ENCODE measurements at places on chromosomes 7 and 10.

DNA sequence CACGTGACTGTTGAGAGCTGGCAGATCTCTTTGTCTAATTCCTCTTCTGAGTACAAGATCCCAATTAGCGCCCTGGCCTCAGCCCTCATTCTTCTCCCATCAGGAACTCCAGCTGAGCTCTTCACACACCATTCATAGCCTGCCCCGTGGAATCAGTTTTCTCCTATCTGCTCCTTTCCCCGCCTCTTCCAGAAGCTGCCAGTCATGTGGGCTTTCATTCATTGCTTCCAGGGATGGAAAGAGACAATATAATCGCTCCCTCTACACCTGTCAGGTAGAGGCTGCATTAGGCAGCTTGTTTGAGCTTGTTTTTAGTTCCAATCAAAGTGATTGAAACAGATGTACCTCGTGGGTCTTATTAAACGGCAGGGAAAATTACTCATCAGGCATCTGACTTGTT lies 515.8 kb downstream of the TYW1 start:
- DNase-seq, result no peak

- no peak for DNase-seq
These were observed 16.3 kb downstream of the YAE1 start for GRCh38 chr7:39582536-39582935.

DNA sequence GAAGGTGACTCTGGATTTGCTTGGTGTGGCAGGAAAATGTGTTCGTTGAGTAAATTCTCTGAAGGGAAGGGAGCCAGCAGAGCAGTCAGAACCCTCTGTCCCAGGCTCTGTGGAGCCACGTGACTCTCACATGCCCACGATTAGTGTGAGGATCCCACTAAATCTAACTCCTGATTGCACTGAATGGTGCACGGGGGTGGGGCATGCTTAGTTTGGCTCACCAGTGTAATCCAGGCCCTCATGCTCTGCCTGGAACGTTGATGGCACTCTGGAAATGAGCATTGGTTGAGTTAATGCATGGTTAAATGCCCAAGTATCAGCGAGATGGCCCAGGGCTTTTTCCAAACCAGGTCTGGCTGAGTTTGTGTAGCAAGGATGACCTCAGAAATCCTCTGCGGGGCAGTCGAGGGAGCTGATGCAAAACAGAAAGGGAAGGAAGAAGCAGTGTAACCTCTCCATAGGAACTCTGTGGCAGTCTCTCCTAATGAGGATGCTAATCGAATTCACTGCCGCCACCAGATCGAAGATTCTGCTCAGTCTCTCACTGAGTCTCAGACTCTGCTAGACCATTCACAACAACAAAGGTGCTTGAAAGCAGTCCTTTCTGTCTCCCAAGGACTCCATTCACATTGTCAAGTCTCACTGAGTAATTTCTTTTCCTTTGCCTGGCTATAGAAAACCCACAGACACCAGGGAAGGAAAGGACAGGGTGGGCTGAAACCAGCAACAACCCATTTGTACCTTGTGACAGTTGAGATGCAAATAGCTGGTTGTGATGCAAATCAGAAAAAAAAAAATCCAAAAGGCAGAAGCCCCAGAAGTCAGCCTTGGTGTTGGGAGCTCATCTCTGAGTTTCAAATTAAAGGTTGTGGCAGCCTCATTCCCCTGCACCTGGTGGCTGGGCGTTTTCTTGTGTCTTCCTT lies 98.1 kb downstream of the C10orf105 start:
- DNase-seq, result peak; percentile 58

DNA sequence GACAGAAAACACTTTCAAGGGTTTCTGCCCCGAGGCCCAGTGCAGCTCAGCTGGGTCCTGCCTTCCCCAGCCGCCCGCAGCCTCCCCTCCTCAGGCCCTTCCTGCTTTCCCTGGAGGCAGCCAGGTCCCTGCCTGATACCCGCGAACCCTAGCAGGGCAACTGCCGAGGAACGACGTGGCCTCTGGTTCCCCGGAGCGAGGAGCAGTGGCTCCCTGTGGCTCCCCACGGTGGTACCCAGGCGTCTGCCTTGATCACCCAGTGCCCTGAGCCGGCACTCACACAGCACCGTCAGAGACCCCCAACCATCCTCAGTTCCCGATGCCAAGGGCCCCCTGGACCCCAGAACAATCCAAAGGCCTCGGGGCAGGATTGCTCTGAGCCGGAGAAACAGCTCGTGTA lies 58.3 kb downstream of the CFAP46 start:
- DNase-seq, result no peak

- DNase-seq, result no peak
These were observed 57.4 kb upstream of the FERD3L start for GRCh38 chr7:19202599-19202998.

DNA sequence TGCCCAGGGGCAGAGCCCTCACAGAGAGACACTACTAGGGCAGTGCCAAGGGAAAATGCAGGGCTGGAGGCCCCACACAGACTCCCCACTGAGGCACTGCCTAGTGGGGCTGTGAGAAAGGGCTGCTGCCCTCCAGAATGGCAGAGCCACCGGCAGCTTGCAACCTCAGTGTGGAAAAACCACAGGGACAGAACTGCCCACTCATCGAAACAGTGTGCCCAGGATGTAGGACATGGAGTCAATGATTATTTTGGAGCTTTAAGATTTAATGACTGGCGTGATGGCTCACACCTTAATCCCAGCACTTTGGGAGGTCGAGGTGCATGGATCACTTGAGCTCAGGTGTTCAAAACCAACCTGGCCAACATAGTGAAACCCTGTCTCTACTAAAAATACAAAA lies 27.5 kb upstream of the MSS51 start:
- DNase-seq, result no peak

GRCh38 chr7:131364767-131365344 lies 37.2 kb downstream of the MKLN1 start:
- no peak for DNase-seq

DNA sequence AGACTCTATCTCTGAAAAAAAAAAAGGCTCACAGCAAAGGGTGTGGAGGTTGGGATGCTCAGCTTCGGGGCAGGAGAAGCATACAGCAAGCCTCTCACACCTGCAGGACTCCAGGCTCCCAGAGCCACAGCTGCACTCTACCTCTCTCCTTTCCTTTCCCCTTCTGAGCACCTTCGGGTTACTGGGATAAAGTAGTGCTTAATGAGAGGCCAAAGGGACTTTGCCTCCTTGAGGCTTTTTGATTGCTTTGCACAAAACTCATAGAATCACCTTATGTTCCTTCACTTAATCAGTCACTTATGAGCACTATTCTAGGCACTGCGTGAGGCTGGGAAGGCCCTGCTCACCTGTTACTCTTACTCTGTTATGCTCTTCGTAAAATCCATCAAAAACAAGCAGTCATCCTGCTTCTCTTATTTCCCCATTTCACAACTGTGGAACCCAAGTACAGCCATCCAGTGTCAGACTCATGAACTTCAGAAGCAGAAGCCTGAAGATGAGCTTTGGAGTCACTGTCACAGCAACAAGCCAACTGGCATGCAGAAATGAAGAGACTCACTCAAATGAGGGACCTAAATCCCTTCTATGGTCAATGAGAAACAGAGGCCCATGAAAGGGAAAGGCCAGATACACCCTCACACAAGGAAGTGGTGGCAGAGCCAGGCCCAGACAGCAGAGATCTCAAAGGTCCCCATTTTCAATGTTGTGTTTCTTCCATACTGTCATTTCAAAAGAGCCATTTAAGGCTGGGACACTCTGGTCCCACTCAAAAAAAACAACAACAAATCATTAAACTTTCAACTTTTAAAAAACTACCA lies 205.4 kb downstream of the KCNMA1 start:
- no peak for DNase-seq

DNA sequence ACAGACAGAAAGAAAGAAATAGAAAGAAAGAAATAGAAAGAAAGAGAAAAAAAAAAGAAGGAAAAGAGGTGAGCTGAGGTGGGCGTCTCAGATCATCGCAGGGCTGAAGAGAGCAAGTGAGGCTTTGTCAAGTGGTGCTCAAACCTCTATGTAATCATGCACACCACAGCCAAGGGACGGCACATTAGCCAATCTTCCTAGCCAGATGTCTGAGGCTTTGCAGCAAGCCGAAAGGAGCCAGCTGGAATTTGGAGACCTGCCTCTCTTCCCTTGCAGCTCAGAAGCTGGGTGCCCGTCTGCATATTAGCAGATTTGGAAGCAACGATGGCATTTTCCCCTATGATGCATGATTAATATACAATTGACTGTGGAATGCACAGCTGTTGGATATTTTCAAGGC lies 52.5 kb downstream of the ADRA2A start:
- no peak for DNase-seq

- DNase-seq, result peak; percentile 37
These were observed 13.3 kb upstream of the SYPL1 start for GRCh38 chr7:106125417-106125816.

GRCh38 chr7:139456511-139456910 lies 27.0 kb downstream of the KLRG2 start:
- no peak for DNase-seq

DNA sequence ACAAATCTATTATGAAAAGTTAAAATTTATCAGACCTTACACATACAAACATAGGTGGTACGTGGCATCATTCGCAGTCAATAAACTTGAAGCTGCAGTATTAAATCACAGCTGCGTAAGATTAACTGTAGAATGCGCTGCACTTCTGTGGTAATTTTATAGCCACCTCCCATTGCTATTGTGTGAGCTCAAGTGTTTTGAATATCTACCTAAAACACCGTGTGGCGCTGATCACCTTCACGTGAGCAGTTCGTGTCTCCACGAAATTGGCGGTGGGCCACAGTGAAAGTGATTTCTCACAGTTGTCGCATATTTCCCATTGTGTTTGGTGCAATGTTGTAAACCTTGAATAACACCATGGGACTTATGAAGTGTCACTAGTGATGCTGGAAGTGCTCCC lies 102.8 kb downstream of the PLPP4 start:
- DNase-seq, result no peak

- DNase-seq, result no peak
These were observed 15.1 kb upstream of the CUBN start for GRCh38 chr10:17144757-17145156.

DNA sequence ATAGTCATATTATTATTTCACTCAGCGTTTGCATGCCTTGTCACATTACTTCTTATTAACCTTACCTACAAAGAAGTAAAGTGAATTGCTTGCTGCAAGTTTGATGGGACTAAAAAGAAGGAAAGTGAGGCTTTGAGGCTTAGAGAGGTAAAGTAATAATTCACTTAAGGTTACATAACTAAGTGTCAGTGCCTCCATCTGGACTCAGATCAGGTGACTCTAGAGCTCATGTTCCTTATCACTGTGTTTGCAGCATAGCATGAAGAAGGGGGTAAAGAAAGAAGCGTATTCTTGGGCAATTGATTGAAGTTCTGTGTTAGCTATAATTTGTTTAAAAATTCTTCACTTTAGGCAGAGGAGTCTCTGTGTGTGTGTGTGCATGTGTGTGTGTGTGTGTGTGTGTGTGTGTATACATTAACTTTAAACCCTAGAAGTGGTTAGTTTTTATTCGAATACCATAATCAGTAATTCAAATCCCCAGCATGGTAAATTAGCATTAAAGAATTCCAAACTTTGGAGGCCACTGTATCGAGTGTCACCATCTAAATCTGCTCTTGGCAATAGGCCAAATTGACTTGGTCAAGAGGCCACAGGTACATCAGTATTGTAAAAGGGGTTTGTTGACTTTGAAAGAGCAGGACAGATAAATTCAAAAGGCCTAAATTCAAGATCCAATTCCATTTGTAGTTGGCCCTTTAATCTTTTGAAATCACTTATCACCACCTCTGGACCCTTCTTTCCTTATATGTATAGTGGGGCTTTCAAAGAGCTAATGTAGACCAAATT lies 2.2 kb upstream of the PON3 start:
- no peak for DNase-seq

GRCh38 chr10:110900983-110901382 lies 18.0 kb downstream of the BBIP1 start:
- DNase-seq, result no peak

DNA sequence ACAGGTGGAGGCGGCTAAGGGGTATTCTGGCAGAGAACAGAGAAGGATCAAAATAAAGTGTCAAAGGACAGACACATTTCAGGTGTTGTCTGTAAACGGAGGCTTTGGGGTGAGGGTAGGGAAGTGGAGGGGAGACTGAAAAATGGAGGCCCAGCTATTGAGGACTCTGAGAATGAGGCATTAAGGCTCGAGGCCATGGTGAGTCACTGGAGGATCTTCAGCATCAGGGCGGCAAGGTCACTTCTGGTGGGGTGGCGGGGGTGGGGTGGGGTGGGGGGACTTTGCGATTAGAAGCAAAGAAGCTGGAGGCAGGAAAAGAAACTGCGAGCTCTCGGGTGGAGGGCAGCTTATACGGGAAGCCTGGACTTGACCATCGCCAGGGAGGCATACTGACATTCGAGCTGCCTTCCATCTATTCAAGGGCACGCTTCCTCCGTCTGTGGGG lies 58.4 kb upstream of the PCGF5 start:
- DNase-seq, result no peak

GRCh38 chr10:48291190-48291589 lies 15.3 kb upstream of the MAPK8 start:
- no peak for DNase-seq

DNA sequence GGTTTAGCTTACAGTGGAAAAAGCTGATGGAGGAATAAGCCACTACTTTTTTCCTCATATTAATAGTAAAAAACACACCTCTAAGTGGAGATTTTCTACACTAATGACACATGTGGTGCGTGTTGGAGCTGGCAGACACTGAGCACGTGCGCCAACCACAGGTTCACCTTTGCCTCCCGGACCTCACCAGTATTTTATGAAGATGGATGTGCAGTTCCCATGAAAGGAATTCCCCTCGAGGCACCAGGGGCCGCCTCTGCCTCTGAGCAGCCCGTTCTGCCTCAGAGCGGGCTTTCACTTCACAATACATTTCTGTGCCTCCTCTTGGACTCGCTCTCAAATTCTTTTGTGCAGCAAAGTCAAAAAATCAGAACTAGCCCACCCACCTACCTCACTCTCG lies 477.5 kb upstream of the ADARB2 start:
- DNase-seq, result no peak

- DNase-seq, result no peak
These were observed 17.7 kb downstream of the TSPAN14 start for GRCh38 chr10:80471715-80472233.

- no peak for DNase-seq
These were observed 125.6 kb downstream of the SEMA3A start for GRCh38 chr7:84069033-84069432.

All from right cardiac atrium (tissue), 5 donors.